Stimulated activated CD4-positive, alpha-beta T cell treated with anti-CD3 and anti-CD28 coated beads, Interleukin-1b, Interleukin-23, amount 100 ng/mL, for 4 hours (primary cell): ENCODE measurements at places on chromosomes 7 and 10.

GRCh38 chr7:90216771-90217170, 5.2 kb downstream of the STEAP2 start:
- DNase-seq, result no peak

DNA sequence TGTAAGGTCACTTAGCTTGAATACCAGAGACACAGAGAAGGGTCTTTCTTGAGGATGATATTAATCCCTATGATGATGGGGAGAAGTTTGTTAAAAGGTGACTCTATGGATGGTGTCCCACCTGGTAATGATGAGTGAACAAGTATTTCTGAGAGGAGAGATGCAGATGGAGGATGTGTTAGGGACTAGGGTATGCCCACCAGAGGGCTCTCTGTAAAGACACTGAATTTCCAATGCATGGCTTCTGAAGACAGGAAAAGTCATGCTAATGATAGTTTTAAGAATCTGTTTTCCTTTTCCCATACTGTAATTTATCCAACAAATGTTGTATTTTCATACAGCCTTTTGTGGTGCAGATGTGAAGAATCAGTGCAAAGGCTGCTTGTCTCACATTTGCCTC, 1250.9 kb upstream of the CELF2 start:
- no peak for DNase-seq

GRCh38 chr7:82615527-82615926, 171.9 kb upstream of the CACNA2D1 start:
- no peak for DNase-seq

DNA sequence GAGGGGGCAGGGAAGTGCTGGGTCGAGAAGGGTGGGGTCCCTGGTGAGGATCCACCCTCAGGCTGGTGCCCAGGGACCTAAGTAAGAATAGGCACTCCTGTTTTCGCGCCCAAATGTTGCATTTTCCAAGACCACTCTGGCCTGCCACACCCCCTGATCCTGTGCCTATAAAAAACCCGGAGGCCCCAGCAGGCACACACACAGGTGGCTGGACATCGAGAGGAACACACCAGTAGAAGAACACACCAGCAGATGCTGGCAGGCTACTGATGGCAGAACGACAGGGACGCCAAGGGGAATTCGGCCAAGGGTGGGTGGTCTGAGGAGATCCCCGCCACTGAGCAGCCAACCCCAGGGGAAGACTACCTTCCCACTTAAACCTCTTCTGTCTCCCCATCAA, 633.9 kb upstream of the POT1 start:
- DNase-seq, result no peak

GRCh38 chr10:104322416-104322782, 15.9 kb downstream of the ITPRIP start:
- no peak for DNase-seq

DNA sequence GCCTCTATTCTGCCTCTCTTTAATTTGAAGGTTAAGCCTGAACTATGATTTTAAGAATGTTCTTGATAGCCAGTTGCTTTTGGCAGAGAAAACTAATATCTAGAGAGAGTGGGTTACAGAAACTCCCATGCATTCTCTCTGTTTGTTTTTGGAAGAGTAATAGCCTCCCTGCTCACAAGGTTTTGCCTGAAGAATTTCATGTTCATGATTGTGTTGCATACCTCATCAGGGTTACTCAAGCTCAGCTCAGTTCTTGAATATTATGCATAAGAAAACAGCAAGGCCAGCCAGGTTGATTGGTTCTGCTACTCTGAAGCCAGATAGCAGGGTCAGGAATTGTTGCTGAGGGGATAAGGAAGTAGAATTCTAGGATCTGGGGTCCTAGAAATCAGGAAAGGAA, 137.4 kb downstream of the MDFIC start:
- no peak for DNase-seq

DNA sequence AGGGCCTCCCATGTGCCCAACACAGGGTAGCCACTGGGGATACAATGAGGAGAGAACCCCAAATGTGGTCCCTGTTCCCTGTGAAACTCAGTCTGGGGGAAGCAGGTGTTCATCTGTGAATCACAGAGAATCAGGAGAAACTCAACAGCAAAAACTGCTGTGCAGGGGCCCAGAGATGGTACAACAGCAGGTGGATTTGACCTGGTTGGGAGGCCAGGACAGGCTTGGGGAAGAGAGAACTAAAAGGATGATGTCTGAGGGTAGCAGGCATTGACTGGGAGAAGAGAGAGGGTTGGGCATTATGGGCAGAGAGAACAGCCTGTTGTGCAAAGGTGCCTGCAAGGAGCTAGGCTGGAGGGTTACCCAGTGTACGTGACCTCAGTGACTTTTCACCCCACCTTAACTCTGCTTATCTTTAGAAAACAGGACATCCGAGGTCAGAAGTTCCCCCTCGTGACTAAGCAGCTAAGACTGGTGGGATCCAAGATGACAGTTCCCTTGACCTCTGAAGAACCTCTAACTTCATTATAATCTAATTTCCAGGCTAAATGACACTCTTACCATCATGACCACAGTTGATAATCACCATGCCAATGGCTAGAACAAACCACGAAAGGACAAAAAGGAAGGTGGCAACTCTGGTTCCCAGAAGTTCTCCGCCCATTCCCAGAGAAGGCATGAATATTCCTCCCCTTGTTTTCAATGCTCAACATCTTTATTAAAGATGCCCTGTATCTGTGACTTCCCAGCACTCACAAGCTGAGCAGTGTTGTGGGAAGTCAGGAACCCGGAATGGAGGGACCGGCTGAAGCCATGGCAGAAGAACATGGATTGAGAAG, 5.1 kb upstream of the ADAMTS14 start:
- no peak for DNase-seq

DNA sequence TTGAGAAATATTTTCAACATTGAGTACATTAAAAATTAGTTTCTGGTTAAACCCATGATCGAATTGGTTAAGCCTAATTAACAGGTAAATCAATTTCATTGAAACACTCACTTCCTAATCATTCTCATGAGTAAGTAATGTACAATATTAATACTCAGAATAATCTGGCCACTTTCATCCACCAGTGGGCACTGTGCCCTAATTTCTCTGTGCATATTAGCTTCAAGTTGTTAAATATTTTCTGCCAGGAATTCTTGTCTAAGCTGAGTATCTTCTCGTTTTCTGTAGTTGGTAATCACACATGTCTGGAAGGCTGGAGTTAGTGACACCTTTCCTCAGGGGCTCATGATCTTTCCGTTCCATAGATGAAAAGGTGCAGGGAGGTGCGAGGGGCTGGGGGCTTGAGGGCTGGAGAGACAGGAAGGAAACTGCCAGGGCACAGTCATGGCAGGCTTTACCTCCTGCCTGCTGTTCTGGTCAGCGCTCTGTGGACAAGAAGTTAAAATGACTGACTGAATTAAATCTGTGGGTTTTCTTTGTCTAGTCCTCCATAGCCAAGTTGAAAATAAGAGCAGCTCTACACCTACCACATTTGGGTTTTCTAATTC, 71.9 kb downstream of the WIPF3 start:
- DNase-seq, result no peak

GRCh38 chr10:89869180-89869579, 167.8 kb downstream of the KIF20B start:
- DNase-seq, result no peak

DNA sequence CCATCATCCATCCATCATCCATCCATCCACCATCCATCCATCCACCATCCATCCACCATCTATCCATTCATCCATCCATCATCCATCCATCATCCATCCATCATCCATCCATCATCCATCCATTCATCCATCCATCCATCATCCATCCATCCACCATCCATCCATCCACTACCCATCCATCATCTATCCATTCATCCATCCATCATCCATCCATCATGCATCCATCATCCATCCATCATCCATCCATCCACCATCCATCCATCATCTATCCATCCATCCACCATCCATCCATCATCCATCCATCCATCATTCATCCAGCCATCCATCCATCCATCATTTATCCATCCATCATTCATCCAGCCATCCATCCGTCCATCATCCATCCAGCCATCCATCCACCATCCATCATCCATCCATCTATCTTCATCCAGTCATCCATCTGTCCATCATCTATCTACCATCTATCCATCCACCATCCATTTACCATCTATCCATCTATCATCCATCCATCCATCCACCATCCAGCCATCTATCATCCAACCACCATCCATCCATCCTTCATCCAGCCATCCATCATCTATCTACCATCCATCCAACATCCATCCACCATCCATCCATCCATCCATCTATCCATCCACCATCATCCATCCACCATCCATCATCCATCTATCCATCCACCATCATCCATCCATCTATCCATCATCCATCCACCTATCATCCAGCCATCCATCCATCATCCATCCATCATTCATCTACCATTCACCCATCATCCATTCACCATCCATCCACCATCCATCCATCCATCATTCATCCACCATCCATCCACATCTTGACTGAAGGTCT, 153.8 kb downstream of the SH3PXD2A start:
- DNase-seq, result no peak

GRCh38 chr10:34297541-34298345, 517.4 kb downstream of the PARD3 start:
- no peak for DNase-seq

GRCh38 chr10:87550741-87551140, 46.0 kb downstream of the MINPP1 start:
- DNase-seq, result no peak

DNA sequence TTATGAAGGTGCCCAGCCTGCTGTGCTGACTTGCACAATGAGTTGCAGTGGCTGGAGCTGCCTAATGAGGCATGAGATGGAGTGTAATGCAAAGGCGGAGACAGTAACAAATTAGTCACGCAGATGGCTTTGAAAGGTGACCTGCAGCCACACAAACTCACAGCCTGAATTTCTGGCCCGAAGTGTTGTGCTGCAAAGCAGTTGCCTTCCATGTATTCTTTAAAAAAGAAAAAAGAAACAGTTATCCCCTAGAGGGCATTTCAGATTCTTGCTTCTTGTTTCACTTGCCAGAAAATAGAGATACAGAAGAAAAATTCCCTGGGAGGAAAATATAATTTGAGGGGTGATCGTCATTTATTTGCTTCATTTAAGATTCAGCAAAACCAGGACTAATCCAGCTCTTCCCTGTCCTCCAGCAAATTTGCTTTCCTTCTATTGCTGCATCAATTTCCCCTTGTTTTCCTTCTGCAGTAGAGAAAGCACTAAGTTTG, 239.9 kb downstream of the ADRA2A start:
- DNase-seq, result no peak

GRCh38 chr7:81079746-81080145, 160.9 kb upstream of the SEMA3C start:
- DNase-seq, result no peak

GRCh38 chr7:25567430-25567829, 339.1 kb upstream of the NPVF start:
- no peak for DNase-seq

GRCh38 chr7:43528576-43529354, 54.1 kb upstream of the STK17A start:
- no peak for DNase-seq

GRCh38 chr10:3805201-3805790, 20.3 kb upstream of the KLF6 start:
- DNase-seq, result no peak

DNA sequence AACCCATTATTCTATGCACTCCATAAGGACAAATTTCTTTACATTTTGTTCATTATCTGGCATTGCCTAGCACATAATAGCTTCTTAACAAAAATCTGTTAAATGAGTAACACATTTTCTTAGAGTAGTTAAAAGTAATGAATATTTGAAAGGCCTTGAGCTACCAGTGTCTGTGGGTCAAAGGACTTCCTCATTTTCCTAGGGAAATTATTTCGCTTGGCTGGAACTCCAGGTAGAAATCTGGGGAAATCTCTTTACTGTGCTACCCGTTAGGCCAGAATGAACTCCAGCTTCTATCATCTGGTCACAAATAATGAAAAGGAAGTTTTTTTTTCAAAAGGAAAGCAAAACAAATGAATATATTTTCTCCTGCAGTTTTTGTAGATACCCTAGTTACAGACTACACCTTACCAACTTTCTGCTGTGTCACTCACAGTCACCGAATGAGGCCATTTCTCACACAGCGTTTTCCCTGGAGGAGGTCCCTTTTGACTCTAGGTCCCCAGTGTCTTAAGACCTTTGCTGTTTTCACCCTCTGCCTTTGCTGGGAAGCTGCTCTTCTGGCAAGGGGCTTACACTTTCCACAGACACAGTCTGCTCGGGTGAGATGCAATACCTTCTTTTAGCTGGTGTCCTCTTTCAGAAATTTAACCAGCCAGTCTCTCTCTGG, 1.6 kb downstream of the SAMD9L start:
- DNase-seq, result no peak

DNA sequence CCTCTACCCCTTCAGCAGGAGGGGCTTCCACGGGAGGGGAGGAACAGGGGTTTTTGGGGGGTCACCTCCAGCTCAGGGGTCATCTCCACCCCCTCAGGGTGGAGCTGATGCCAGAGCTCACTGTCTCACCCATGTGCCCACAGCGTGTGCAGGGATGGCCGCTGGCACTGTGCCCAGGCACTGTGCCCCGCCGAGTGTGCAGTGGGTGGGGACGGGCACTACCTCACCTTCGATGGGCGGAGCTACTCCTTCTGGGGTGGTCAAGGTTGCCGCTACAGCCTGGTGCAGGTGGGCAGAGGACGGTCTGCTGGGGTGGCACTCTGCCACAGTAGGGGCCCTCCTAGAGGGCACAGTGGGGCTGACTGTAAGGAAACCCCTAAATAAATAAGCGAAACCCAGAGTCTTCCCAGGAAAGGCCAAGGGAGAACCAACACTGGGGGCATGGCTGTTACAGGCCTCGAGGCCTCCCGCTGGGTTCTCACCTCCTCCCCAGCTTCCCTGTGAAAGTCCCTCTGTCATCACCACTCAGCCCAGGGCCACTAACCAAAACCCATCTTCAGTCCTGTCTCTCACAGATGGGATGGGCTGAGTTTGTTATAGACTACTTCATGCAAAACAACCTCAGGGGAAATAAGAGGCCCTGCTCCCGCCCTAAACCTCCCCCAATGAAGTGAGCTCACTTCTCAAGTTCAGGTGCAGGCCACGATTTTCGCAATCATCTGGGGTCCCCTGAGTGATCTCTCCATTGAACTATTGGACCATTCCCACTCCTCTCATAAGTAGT, 7.4 kb upstream of the ZNF467 start:
- DNase-seq, result no peak

- no peak for DNase-seq
Measured at GRCh38 chr7:94064541-94065191, 60.5 kb upstream of the BET1 start.

DNA sequence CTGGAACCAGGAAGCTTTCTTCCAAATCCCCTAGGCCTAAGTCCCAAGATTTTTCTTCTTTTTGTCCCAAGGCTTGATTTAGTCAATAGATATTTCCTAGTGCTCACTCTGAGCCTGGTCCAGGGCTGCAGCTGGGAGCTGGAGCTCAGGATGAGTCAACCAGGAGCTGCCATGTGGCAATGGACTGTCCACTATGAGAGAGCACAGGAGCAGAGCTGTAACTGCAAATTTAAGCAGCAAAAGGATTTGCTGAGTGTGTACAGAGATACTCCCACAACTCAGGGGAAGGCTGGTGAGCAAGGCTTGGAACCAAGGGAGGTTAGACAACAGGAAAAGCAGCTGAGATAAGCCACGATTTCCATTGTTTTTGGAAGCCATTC, 92.1 kb upstream of the CXCL12 start:
- no peak for DNase-seq
